ENCODE measurements at places on chromosomes 2 and 18.
A peak's percentile ranks its signal among the peaks of the same experiment; 100 is the strongest.

GRCh38 chr18:50427896-50428295 is 53.0 kb downstream of the SKA1 start:
- no peak for DNase-seq

DNA sequence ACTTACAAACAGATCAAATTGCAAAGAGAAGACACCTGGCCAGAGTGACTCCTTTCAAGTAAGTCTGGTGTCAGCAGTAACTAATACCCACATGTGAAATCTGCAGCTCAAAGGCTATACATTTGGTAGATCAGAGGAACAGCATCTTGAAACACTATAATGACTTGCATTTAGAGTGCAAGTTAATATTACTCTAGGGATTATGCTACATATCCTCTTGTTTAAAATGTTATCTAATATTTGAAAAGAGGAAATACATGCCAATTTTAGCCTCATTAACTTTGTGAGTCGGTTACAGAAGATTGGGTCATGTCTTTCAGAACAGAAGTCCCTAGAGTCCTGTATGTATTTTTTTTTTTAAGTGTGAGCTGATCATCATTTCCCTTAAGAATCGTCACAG is 15.2 kb downstream of the LANCL1 start:
- no peak for DNase-seq

GRCh38 chr18:7821784-7822183 is 254.7 kb downstream of the PTPRM start:
- no peak for DNase-seq

DNA sequence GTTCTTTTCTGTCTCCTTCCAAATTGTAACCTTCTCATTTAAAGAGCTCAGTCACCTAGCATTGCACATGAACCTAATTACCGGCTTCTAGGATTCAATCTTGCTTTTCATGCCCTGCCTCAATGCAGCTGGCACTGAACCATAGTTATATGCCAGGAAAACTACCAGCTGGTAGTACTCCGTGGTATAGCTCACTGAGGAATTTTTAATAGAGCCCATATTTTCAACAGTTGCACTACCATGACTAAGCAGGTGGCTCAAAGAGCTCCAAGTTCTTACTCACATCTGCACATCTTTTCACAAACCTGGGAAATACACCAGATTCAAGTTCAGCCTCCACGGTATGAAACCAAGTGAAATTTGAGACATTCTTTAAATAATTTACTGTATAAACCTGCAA is 363.5 kb downstream of the GRB14 start:
- no peak for DNase-seq

DNA sequence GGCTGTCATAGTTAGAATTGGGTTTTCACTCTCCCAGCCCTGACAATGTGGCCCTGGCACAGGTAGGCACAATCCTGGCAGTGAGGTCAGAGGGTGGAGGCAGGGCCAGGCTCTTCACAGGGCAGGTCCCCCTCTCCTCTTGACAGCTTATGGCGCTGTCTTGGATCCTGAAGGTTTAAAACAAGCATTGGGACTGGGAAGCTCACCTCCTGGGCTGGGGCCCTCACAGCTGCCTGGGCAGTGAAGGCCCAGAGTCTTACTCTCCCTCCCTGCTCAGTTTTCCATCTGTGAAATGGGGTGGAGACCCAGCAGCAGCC is 23.3 kb downstream of the LBH start:
- no peak for DNase-seq

GRCh38 chr2:104286841-104287240 is 567.1 kb upstream of the POU3F3 start:
- no peak for DNase-seq

- DNase-seq: no peak
Measured at GRCh38 chr2:145344076-145344724, 824.3 kb upstream of the ZEB2 start.

- DNase-seq: no peak
Measured at GRCh38 chr18:23816740-23817139, 127.5 kb downstream of the LAMA3 start.

- no peak for DNase-seq
Measured at GRCh38 chr2:169107645-169108044, 38.3 kb downstream of the DHRS9 start.

DNA sequence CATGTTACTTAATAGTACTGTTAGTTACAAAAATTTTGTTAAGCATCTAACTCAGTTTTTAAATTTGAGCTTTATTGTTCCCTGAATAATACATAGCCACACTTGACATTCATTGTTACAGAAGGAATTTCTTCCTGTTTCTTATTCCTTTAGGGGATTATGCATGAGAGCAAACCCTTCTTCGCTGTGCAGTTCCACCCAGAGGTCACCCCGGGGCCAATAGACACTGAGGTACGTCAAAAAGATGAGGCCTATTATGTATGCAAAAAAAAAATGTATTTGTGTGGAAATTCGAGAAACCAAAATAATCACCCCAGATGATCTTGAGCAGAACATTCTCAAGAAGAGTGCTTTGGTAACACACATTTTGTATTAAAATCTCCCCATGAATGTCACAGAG is 36.3 kb downstream of the CPS1 start:
- no peak for DNase-seq

DNA sequence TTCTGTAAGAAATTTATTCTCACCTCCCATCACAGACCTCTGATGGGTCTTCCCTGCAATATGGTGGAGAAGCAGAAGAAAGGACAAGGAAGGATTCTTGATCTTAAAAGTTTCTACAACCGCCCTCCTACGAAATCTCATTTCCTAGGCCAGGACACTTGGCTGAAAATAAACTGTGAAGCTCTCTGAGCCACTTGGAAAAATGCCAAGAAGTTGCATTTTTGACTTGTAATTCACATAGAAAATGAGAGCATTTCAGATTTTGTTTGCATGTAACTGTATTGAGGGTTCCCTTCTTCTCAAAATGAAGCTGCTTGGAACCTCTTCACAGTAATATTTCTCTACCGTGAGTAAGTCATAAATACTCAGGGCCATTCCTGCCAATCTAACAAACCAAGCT is 458.3 kb upstream of the SLC14A2 start:
- no peak for DNase-seq

GRCh38 chr2:202066875-202067274 is 6.2 kb upstream of the KIAA2012 start:
- no peak for DNase-seq

DNA sequence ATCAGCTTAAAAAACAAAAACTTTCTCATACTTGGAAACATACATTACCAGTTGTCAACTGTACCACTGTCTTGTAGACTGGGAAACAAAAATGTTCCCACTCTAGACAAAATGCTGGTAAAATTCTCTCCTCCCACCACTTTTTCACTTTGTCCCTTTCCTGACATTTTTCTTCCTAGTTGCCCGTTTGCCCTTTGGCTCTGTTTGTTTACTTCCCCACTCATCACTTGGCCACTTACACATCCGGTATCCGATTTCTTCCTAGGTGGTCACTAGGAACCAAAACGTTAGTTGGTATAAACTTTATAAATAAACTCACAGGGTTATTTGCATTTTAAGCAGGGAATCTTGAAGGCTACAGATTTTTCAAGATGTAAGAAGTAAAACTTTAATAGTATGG is 84.9 kb downstream of the METTL4 start:
- DNase-seq: no peak

DNA sequence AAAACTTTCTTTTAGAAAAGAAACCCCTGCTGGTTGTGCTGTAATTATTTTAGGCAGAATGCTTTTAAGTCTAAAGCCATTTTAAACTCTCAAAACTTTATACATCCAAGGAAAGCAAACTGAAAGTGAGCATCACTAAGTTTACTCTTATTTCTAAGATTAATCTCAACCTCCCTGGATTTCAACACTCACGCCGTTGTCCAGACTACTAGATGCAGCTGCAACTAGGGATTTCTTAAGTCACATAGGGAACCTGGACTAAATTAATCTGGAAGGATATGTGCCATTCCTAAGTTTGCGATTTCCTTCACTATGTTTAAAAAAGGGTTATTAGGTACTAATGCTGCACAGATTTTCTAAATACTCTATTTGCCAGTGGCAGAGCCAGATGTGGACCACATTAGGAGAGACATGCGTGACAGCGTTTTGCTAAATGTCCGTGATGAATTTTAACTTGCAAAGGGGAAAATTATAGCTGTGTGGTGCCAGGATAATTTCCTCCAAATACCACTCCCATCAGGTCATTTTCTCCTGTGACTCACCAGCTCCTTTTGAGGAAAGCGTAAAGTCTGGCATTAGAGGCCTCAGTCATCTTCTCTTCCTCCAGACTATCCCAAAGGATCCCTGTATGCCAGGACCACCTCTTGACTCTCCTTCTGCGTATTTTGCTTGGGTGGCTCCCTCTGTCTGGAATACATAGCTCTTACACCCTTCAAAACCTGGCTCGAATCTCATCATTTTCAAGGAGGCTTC is 143.7 kb downstream of the ATL2 start:
- no peak for DNase-seq

- no peak for DNase-seq
Measured at GRCh38 chr2:82780050-82780449, 1679.0 kb downstream of the SUCLG1 start.

DNA sequence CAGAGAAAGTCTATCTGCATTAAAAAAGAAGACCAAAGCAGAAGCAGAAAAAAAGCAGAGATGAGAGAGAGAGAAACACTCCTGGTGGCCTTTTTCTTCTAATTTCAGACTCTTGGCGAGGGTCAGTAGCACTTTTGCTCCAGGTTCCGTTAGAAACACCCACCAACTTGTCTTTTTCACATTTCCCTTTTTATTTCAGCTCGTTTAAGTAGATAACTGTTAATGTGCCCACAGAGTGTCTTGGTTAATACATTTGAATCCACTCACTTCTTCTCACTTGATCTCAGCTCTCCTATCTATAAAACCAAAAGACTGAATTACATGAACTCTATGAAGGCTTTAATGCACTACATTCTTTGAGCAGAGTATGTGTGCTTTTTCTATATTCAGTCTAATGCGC is 63.1 kb downstream of the AAK1 start:
- no peak for DNase-seq

DNA sequence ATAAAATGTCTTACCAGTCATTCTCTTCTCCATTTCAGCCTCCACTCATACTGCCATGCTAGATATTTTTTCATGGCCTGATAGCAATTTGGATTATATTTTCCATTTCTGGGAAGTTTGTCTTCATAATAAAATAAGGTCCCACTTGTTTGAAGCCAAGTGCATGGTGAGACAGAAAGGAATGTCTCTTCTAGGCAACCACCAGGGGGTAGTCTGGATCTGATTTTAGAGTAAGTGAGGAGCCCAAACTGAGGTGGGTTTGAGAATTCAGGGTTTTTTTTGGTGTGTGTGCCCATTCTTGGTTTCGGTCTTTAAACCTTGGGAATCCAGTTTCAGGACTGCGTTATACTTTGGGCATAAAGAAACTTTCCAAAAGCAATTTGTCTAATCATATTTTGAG is 315.5 kb downstream of the RPRM start:
- DNase-seq: peak; percentile 9

DNA sequence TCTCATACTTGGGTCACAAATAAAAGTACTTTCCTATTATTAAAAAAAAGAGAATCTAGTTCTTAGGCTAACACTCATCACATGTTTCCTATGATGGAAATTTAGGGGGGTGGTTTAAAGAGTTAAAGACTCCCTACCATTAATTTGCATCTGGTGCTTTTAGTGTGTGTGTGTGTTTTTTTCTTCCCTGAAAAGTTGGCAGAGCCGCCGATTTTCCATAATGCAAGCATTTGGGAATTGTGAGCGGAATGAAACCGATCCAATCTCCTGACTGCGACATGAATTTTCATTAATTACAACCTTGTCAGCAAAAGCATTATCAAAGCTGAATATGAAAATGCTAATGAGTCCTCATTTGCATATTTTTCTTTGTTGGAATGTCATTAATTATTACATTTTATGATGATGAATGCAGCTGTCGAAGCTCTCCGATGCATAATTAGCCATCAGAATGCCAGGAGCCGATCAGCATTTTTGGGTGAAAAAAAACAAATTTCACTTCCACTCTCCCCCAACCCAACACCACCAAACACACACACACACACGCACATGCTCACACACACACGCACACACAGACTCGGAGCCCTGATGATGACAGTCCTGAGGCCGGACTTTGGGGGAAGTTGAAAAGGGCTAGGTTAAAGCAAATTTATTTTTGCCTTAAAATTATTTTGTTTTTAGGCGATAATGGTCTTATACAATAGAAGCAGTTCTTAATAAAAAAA is 165.4 kb downstream of the TCF4 start:
- no peak for DNase-seq

DNA sequence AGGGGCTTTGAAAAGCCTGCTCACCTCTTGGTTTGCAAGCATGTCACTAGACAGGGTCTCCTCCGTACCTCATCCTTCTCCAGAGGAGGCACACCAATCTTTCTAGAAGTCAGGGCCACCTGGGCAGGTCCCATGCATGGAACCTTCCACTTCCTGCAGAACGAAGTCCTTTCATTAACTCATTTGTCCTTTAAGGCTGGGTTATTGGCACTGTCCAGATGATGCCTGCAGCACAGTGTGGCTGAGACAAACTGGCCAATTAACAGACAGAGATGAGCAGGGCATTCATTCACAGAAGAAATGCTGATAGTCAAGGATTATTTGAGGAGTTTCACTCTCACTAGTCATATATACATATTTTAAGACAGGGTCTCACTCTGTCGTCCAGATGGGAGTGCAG is 245.3 kb downstream of the TFCP2L1 start:
- no peak for DNase-seq

GRCh38 chr2:98468621-98469236 is 24.1 kb downstream of the INPP4A start:
- peak; percentile 68 for DNase-seq

DNA sequence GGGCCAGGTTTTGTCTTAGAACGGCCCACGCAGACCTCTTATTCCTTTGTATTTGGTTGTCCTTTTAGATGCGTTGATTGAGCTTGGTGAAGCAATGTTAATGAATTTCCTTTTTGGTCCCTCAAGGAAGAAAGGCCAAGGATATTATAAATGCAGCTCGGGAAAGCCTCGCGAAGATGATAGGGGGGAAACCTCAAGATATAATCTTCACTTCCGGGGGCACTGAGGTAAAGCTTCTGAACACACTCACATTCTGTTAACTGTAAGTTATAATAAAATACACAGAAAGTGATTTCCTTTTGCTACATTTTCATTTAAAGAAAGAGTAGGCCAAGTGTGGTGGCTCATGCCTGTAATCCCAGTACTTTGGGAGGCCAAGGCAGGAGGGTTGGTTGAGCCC is 7.1 kb downstream of the SCLY start:
- DNase-seq: no peak

DNA sequence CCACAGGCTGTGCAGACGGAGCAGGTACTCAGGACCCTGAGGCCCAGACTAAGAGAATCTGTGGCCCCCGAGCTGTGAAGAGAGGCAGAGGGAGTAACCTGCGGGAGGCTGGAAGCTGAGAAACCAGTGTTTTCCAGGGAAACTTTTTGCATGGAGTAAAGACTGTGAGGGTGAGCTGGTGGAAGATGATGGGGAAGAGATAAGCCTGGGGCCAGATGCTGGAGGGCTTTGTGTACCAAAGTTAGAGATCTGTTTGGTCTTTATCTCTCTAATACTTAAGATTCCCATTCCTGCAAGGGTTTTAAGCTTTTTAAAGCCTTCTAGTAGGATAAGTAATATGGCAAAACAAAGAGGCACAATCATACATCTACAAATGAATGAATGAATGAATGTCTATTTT is 43.7 kb upstream of the MEX3C start:
- no peak for DNase-seq

- DNase-seq: peak; percentile 6
Measured at GRCh38 chr2:179861027-179861415, 391 bp downstream of the ZNF385B start.

- no peak for DNase-seq
Measured at GRCh38 chr2:148301362-148301761, 280.5 kb downstream of the MBD5 start.
